ENCODE measurements at places on chromosomes 1 and 21.

- DNase-seq = peak; percentile 84
Observed at GRCh38 chr1:48619539-48619938, 147.5 kb upstream of the SPATA6 start.

- no peak for DNase-seq
Observed at GRCh38 chr1:85359874-85360721, 83.7 kb upstream of the BCL10 start.

DNA sequence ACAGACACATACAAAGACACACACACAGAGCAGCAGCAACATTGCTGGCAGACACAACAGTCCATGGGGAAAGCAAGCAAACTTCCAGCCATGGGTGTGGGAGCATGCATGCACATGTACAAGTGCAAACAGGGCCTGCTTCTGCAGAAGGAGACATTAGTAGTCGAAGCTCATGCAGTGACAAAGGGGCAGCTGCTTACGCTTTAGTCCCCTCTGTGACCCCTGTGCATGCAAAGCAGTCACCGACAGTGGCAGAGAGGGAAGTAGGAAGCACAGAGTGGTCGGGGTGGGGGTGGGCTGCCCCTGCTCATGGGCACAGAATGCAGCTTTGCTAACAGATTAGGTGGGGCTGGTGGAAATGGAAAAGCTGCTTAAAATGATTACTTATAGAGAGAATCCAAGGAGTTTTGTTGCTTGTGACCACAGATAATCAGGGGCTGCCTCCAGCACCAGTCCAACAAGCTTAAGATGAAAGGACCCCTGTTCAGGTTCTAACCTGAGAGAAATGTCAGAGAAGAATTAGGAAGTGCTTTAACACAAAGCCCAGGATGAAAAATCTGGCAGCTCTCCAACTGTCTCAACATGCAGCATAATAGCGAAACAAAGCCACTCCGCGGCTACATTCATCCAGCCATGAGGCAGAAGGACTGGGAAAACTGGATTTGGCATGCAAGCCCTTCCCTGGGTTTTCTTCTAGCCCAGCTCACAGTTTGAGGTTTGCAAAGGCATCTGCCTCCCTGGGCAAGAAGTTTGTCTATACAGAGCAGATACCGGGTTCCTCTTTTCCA lies 378.9 kb downstream of the KCNH1 start:
- DNase-seq = no peak

- DNase-seq = no peak
Observed at GRCh38 chr1:67745875-67746698, 61.1 kb downstream of the GADD45A start.

DNA sequence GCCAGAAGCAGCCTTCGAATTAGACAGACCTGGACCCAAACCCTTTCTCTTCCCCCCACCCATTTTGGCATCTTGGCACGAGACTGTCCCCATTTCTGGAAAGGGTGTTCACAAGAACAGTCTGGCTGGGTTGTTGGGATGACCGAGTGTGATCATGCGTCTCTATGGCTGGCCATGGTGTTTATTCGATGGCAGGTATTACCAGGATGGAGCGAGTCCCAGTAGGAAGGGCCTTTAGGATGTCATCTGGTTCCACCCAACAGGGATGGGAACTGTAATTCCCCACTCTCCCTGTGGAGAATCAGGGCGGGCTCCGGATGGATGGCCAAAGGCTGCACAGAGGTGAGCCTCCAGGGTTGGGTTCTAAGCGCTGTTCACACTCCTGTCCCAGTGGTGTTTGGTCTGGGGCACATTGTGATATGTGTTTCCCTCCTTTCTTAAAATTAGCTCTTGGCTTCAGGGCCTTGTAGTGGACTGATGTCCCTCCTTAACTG lies 33.4 kb upstream of the ATP5PO start:
- DNase-seq = no peak

DNA sequence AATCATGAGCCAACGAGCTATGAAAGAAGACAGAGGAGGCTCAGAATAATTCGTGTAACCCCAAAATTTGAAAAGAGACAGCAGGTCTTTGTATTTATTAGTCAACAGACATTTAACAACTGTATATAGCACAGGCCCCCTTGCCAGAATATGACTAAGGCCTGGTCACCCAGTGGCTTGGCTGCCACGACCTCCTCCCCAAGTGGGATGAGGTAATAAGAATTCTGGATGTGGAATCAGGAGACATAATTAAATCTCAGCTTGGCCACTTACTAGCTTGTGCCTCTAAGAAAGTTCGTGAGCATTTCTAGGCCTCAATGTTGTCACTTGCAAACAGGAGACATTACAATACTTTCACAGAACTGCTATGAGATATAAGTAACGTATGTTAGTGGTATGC lies 134.2 kb upstream of the TNFSF4 start:
- no peak for DNase-seq

DNA sequence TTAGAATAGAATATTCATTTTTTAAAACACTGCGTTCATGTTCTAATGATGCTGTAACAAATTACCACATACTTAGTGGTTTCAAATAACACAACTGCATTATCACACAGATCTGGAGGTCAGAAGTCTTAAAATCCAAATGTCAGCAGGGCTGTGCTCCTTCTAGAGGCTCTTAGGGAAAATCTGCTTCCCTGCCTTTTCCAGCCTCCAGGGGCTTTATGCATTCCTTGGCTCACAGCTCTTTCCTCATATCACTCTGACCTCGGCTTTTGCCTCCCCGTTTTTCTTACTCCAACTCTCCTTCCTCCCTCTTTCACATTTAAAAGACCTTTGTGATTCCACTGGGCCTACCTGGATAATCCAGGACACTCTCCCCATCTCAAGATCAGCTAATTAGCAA lies 18.6 kb upstream of the FMN2 start:
- no peak for DNase-seq

GRCh38 chr1:196355206-196355786 lies 252.9 kb downstream of the KCNT2 start:
- no peak for DNase-seq

DNA sequence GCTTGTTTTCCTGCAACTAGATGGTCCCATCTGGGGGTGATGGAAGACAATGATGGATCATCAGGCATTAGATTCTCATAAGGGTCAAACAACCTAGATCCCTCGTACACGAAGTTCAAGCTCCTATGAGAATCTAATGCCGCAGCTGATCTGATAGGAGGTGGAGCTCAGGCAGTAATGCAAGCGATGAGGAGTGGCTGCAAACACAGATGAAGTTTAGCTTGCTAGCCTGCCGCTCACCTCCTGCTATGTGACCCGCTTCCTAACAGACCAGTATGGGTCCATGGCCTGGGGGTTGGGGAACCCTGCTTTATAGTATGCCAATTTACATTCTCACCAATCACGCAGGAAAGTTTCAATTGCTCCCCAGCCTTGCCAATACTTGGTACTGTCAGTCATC lies 37.5 kb downstream of the TLR5 start:
- DNase-seq = no peak

GRCh38 chr1:81757398-81758020 lies 43.2 kb upstream of the ADGRL2 start:
- DNase-seq = no peak

DNA sequence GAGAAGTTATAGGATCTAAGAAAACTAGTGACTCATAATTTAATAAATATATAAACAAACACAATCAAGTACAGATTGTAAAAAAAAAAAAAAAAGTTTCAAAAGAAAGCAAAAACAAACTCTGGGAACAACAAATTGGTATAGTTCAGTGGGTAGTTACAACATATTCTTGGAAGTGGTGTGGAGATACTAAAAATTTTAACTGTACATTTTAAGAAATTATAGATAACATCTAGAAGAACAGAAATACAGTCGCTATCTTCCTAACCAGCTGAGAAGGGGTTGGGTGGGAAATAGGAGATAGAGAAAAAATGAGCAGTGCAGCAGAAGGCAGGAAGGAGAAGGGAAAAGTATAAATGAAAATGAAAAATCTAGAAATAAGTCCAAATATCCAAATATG lies 70.5 kb downstream of the LRRC8C start:
- DNase-seq = no peak

DNA sequence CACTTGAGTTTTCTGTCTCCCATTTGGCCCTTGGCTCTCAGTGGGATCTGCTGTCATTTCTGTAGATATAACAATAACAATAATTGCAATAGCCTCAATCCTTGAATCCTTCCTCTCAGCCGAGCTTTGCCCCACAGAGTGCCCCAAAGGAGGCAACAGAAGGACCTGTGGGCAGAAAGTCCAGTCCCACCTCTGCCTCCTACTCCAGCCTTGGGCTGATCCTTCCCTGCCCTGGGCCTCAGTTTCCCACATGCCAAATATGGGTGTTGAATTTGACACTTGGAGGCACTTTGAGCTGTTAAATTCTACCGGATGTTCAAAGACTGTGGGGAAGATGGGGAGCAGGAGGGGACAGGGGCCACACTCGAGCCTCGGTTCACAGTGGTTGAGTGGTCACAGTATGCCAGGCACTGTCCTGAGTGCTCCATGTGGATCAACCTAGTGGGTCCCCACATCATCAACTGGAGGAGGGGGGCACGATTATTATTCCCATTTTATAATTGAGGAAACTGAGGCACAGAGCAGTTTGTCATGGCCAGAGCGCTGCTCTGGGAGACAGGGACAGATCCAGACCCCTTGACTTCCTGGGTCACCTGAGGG lies 307.1 kb downstream of the MATN1 start:
- DNase-seq = no peak

DNA sequence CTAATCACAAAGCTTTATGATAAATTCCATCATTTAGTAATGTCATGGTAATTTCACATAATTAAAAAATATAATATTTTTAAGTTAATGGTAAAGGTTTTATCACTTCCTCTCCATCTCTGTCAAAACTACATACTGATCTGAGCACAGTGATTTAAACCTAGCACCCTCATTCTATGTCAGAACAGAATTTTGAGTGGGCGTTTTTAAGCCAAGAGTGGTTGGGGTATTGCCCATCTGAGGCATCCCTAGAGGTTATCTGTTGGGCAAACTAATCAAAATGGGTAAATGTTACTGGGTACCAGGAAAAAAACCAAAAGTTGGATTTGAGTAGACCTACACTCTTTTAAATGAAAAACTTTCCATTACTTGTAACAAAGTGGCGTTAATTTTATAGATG lies 100.7 kb upstream of the GFI1 start:
- no peak for DNase-seq

- no peak for DNase-seq
Observed at GRCh38 chr1:182703539-182703938, 19.2 kb upstream of the RGS8 start.

- DNase-seq = peak; percentile 94
Observed at GRCh38 chr1:156502894-156503697, 2.5 kb upstream of the MEF2D start.

GRCh38 chr21:35981514-35982070 lies 78.7 kb downstream of the SETD4 start:
- DNase-seq = no peak

GRCh38 chr1:67919274-67920072 lies 86.2 kb upstream of the GNG12 start:
- no peak for DNase-seq

- peak; percentile 67 for DNase-seq
Observed at GRCh38 chr1:15337656-15338402, 71.9 kb upstream of the EFHD2 start.

DNA sequence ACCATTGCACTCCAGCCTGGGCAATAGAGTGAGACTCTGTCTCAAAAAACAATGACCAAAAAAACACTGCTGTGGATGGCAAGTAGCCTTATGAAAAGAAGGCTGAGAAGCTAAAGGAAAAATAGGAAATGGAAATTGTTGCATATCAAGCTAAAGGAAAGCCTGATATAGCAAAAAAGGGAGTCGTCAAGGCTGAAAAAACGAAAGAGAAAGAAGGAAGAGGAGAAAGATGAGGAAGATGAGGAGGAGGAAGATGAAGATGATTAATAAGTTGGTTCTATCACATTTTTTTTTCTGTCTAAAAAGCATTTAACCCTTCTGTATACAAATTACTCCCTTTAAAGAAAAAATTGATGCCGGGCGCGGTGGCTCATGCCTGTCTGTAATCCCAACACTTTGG lies 10.2 kb upstream of the PRDX1 start:
- no peak for DNase-seq

DNA sequence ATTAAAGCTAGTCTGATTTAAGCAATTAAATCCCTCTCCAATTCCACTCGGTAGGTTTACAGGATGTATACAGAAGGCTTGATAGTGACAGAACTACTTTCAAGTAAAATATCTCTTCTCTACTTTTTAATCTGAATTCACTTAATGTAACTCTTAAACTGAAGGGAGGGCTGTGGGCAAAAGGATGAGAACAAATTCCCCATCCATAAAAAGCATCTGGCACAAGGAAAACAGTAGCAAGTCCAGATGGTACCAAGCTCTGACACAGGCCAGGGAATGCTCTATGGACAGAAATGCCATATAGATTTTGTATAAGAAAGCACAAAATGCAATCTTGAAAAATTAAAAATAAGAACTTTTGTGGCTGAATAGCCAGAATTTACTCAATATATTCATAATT lies 53.1 kb upstream of the USH2A start:
- no peak for DNase-seq

DNA sequence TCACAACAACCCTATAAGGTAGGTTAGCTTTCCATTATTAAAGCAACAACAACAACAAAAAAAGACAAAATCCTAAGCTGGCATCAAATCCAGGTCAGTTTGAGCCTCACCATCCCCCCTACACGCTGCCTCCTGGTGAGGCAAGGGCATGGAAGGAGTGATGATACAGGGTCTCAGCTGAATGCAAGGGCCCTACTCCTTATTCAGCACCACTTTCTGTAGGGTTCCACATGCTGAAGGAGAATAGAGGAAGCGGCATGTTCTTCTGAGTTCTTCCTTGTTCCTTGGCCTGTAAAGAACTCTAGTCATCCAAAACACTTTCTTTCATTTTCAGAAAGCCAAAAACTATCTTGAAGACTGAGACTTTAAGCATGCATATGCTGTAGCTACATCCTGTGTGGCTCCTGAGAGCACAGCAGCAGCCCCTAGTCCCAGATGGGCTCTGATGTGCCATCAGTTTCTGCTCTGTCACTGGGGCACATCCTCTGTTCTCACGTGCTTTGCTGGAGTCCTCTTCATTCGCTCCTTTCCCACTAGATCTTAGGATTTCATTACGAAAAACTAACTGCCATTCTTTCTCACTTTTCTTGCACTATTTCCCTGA lies 6.2 kb downstream of the ILDR2 start:
- DNase-seq = no peak

DNA sequence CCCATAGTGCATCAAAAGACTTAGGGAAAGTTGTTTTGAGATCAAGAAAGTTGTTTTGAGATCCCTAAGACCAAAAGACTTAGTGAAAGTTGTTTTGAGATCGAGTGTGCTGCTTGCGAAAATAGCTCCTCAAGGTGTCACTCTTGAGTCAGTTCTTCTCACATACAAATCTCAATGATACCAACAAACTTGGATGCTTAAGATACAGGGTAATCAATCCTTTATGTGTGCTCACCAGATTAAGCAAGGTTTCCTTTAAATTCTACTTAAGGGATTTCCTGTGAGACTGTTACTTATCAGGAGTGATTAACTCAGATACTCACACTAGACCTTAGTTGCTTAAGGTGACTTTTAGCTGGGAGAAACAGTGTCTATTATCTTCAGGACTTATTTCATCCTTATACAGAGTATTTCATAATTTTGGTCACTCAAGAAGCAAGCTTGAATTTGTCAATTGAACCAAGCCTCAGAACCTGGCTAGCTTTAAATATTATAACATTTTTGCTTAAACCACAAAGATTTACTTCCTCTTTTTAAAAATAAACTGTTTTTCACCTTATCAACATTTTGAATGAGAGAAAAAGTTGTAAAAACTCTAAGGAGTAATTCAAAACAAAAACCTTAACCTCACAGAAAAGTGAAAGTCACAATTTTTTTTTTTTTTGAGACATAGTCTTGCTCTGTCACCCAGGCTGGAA lies 8.0 kb upstream of the RLF start:
- DNase-seq = peak; percentile 27

All from adrenal gland (tissue), 19 donors.